Stimulated activated CD8-positive, alpha-beta memory T cell treated with anti-CD3 and anti-CD28 coated beads, Interleukin-2, amount 100 ng/mL, for 1 hour (primary cell): ENCODE measurements at places on chromosomes 6 and 20.

DNA sequence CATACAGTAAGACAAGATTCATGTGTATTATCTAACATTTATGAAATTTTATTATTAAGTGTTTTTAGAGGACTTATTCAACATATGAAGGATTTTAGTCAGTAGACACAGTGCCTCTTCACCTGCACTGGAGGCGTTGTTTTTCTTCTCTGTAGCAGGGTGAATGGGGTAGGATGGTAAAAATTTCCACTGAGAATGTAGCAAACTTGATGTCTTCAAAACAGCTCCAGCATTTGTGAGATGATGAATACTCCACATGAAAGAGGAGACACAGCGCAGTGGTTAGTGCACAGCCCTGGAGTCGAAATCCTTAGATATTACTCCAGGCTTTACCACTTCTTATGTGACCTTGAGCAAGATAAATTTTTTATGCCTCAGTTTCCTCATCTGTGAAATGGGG, 110.5 kb upstream of the AHI1 start:
- no peak for DNase-seq

- DNase-seq: no peak
Observed at GRCh38 chr20:43564993-43565757, 6.3 kb downstream of the SGK2 start.

- DNase-seq: no peak
Observed at GRCh38 chr6:169657284-169657610, 44.6 kb downstream of the WDR27 start.

DNA sequence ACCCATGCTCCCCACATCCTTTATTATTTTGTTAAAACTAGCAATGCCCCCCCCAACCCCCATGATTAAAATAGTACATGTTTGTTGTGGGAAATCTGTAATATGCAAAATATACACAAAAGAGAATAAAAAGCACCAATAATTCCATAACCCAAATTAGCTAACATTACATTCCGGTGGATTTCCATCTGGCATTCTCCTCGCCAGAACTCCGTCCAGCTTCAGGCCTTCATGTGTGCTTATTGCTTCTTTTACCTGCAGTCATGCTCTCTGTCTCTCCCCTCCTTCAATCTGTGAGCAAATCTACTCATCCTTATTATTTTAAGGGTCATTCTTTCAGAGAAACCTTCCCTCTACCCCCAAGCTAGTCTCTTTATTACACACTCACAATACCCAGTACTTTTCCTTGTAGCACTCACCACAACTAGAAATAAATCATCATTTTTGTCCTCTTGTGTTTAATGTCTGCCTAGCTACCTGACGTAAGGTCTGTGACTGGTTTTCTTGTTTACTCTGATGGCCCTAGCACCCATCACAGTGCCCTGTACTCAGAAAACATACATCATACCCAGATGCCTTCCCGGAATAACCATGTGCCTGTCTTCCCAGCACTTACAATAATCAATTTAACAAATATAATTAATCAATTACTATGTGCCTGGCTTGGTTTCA, 25.6 kb upstream of the IER3 start:
- no peak for DNase-seq

GRCh38 chr20:61888101-61888865, 177.4 kb downstream of the TAF4 start:
- DNase-seq: no peak

DNA sequence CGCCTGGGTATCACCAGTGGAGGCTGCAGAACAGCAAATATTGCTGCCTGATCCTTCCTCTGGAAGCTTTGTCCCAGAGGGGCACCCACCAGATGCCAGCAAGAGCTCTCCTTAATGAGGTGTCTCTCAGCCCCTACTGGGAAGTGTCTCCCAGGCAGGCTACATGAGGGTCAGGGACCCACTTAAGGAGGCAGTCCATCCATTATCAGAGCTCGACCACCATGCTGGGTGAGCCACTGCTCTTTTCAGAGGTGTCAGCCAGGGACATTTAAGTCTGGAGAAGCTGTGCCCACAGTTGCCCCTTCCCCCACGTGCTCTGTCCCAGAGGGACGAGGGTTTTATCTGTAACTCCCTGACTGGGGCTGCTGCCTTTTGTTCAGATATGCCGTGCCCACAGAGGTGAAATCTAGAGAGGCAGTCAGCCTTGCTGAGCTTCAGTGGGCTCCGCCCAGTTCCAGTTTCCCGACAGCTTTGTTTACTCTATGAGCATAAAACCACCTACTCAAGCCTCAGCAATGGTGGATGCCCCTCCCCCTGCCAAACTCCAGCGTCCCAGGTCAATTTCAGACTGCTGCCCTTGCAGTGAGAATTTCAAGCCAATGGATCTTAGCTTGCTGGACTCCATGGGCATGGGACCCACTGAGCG, 25.9 kb upstream of the AIG1 start:
- DNase-seq: no peak

- DNase-seq: no peak
Observed at GRCh38 chr6:137944793-137945498, 77.9 kb downstream of the TNFAIP3 start.

DNA sequence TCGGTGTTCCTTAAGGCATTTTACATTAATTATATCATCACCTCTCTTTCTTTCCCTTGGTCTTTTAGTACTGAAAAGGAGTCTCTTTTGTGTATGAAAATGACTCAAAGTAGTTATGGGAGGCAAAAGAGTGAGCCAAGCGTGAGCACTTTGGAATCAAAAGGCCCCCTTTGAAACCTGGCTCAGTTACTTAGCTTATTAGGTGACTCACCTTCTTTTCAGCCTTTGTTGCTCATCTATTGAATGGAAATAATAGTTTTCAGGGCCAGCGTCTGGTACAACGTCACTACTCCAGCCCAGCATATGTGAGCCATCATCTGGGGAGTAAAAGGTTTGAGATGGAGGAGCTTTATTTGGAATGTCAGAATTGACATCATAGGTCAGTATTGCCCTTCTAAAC, 147.4 kb upstream of the SCGN start:
- DNase-seq: no peak

DNA sequence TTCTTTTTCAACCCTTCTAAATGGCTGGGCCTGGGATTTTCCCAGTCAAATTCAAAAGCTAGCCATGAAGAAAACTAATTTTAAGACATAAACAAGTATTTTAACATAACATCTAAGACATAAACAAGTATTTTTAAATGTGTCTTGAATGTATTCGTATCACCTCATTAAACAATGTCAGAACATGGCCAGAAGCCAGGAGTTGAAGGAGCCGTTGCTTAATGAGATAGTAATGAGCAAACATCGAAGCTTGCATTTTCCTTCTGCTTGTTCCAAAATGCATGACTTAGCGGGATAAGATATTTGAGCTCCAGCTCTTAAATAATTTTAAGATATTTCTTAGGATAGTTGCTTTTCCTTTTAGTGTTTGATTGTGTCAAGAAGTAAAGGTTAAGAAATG, 4.2 kb upstream of the RNF182 start:
- no peak for DNase-seq

DNA sequence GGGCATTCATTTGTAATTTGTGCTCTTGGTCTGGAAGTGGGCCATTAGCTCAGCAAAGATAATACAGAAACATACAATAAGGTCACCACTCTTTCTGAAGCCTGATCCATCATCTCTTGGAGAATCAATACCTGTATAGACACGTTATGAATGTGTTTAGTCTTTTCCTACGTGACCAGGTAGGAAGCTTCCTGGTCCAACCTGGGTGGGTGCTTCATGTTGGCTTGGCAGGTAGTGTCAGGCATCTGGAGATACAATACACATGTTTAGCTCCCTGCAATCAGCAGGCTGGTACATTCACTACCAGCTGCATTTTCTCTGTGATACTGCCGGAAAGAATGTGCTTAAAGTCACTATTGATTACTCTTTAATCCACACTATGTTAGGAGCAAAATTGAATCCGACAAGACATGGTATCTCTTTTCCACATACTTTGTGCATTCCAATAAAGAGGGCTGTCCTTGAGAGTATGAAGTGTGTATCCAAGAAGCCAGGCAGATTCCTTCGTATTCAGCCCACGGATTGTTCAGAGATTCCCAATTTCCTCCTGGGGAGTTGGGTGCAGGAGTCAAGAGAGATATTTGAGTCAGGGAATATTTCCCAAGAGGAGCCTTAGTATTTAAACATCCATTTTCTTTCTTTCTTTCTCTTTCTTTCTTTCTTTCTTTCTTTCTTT, 49.9 kb upstream of the RANBP9 start:
- DNase-seq: no peak

DNA sequence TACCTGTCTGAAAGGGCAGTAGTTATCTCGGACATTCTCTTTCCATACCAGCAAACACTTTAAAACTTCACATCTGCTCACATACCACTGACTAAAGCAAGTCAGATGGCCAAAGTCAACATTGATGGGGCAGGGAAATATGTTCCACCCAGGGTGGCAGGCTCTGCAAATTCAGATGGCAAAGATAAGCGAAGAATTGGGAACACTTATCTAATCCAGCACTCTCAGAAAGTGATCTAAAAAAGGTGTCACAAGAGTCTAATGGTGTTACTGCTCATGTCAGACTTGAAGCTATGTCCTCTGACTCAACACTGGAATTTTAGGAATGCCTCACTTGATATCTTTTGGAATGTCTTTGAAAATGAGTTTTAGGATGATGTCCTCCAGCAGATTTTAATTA, 1086.2 kb downstream of the KIF16B start:
- no peak for DNase-seq

DNA sequence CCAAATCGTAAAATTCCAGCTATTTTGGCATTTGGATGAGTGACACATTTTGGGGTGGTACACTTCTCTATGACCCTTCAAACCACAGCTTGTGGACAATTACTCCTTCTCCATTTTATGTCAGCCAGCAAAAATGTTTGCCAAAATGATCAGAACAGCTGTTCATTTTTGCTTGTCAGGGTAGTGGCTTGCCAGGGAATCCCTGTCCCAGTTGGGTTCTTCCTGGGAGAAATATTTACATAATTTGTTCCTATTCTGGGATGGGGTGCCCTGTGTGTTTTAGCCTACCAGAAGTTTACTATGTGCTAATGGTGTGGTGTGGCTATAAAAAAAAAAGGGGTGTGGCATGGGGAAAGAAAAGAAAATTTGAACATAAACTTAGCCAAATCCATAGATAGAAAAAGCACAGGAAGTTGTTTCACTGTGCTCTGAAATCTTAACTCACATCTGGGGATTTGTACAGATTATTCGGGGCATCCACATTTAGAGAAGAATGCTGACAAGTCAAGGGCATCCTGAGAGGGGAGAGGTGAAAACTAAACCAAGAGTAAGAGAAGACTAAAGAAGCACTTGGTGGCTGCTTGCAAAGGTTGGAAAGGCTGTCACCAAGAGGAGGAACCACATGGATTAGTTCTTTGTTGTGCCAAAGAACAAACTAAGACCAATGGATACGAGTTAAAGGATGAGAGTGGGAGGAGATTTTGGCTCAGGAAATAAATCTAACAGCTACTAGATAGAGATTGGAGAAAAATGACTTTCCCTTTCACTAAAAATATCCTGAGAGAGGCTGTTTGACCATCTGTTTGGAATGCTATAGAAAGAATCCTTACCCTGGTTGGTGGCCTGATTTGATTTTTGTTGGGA, 55.2 kb upstream of the RBM24 start:
- DNase-seq: no peak

DNA sequence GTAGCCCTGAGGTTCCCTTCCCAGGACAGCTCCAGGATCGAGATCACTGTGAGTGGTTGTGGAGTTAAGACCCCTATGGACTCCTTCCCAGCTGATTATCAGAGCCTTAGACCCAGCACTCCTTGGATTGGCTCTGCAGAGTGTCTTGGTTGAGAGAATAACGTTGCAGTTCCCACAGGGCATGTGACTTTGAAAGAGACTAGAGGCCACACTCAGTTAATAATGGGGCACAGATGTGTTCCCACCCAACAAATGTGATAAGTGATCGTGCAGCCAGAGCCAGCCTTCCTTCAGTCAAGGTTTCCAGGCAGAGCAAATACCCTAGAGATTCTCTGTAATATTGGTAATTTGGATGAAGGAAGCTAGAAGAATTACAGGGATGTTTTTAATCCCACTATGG, 5.2 kb upstream of the BTN2A2 start:
- no peak for DNase-seq

DNA sequence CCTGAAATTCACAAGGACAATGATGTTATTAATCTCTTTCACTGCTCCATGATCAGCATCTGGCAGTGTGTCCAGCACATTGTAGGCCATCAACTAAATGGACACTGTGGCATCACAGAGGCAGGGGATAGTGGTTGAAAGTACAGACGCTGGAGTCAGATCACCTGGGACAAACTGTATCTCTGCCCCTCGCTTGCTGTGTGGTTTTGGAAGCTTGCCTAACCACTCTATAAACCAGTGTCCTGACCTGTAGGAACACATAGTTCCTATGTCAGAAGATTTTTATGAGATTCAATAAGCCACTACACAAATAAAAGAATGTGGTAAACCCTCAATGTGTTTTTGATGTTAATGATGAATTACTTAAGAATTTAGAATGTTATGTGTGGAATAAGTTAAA, 219.3 kb upstream of the RNF217 start:
- DNase-seq: no peak

DNA sequence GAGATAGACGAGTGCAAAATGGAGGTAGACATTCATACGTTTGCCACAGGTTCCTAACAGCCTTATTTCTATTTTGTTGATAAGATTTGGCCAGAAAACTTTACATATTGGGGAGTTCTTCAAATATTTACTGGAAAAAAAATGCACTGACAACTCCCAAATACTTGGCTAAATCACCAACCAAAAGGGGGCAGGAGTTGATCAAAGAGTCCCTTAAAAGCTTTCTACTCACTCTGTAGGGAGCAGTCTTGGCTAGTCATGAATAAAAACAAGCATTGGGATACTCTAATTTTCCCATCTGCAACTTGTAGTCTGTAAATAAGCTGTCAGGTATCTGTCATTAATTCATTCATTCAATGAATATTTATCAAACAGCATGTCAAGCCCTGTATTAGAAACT, 18.4 kb downstream of the TENT5A start:
- DNase-seq: no peak

GRCh38 chr20:51634257-51634656, 91.7 kb upstream of the NFATC2 start:
- DNase-seq: no peak

DNA sequence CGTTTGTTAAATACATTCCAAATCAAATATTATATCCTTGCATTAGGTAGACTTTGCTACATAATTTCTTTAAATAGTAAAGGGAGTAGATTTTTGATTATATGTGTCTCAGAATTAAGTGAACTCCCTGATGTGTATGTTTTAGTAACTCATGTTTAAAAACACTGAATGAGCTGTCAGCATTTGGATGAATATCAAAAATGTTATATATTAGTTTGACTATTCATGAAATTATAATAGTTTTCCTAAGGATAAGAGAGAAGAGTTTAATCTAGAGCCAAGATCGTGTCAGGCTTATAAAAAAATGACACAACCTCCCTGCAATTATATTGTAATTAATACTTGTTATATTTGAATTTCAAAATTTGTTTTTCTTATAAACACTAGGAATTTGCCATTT, 195.2 kb downstream of the COL19A1 start:
- DNase-seq: no peak
